Stimulated activated CD8-positive, alpha-beta memory T cell treated with anti-CD3 and anti-CD28 coated beads, Interleukin-7, amount 100 ng/mL, for 4 hours (primary cell): ENCODE measurements at places on chromosomes 2 and 18.

DNA sequence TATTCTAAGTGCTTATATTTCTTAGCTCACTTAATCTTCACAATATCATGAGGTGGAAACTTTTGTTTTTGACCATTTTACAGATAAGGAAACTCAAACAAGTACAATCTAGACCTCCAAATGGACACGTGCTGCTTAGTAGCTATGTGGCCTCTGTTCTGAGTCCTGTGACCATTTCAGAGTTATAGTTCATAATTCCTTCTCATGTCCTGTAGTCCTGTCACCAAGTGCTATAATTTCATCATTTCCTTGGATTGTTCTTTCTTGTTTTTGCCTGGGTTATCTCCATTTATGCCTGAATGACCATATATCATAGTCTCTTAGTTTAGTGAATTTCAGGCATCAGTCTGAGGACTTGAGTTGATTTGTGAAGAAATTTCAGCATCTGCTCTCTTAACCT, 91.7 kb downstream of the NUP35 start:
- no peak for DNase-seq

DNA sequence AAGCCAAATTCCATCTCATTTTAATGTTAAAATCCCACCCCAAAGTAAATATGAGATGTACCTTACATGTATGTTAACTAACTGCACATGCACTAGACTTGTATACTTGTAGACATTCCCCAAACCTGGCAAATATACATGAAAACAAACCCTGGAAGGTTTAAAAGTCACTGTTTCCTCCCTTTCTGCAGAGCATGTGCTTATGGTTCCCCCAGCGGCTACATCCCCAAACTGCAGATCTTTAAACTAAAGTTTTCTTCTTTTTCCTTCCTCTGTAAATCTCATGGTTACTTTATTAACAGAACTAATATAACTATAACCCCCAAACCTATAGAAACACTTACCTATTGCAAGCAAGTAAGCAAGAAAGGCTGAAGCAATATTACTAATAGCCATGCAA, 731.5 kb downstream of the LRP1B start:
- DNase-seq = no peak

DNA sequence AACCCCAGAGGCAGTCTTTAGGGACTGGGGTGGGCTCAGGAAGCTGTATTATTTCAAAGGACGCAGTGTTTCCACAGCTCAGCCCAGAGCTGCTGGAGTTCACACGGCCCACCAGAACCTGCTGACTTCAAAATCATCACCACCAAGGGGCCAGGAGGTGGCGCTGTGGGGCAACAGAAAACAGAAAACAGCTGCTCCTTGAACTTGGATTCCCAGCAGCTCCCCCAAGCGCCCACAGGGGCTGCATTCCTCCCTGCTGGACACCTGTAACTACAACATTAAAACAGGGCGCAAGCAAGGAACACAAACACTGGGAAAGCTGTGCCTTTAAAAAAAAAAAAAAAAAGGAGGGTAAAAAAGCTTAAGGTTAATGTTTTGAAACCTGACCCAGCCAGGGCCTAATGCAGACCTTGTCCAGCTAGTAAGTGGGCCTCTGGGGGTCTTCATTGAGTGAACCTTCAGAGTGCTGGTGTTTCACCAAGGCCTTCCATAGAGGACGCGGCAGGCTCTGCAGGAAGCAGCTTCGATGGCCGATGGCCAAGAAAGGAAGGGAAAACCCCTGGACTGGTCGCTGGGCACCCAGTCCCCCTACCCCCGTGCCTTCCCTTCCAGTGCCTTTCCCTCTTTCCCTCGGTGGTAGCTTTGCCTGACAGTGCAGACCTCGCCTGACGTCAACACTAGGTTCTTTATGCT, 25.9 kb downstream of the MLPH start:
- DNase-seq = peak; percentile 67

DNA sequence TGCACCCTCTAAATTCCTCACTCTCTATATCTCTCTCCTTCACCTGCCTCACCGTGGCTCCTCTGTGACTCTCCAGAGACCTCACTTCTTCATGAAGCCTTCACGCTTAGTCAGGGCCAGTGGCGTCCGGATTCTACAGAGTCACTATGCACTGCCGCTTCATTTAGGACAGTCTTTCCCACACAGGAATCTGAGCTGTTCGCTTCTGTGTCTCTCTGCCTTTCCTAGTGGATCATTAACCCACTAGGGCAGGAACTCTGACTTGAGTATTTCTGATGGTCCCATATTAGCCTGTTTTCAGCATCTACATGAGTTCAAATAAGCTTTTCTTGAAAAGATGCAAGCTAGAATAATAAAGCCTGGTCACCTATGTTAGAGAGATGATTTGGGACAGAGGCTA, 180.2 kb upstream of the DOK6 start:
- DNase-seq = no peak

GRCh38 chr2:156541229-156541628, 105.0 kb downstream of the GPD2 start:
- no peak for DNase-seq
